ENCODE measurements at places on chromosomes 16 and 17. TPM values are rescaled to one million over a fixed set of nuclear protein-coding genes. Genes with fewer than 3 reads are reported as not detected.

- DNase-seq: no peak
Measured at GRCh38 chr16:29896841-29897240, 2.5 kb downstream of the SEZ6L2 start.

GRCh38 chr16:58644765-58645487 is 15.3 kb upstream of the CNOT1 start:
- no peak for DNase-seq

GRCh38 chr17:39131616-39132015 is 19.8 kb downstream of the PLXDC1 start:
- no peak for DNase-seq

DNA sequence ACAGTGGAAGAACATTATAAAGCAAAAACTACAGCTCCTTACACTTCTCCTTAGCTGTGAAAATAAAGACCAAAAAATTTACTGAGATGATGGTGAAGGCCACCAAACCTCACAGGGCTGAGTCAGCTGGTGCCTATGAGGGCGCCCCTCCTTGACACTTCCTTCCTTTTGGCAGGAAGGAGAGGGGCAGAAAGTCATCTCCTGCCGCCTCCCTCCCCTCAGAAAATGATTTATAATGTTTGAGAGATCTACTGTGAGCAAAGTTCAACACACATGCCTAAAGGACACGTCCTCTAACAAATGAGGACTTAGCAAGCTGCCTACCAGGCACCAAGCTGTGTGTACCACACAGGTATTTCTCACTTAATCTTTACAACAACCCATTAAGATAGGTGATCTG is 245.7 kb downstream of the PRKCA start:
- no peak for DNase-seq

- DNase-seq: no peak
Measured at GRCh38 chr17:45761957-45762565, 22.1 kb upstream of the CRHR1 start.

- DNase-seq: no peak
Measured at GRCh38 chr16:68371276-68371651, 60.4 kb downstream of the PRMT7 start.

GRCh38 chr16:85398688-85399582 is 214.2 kb upstream of the GSE1 start:
- no peak for DNase-seq

DNA sequence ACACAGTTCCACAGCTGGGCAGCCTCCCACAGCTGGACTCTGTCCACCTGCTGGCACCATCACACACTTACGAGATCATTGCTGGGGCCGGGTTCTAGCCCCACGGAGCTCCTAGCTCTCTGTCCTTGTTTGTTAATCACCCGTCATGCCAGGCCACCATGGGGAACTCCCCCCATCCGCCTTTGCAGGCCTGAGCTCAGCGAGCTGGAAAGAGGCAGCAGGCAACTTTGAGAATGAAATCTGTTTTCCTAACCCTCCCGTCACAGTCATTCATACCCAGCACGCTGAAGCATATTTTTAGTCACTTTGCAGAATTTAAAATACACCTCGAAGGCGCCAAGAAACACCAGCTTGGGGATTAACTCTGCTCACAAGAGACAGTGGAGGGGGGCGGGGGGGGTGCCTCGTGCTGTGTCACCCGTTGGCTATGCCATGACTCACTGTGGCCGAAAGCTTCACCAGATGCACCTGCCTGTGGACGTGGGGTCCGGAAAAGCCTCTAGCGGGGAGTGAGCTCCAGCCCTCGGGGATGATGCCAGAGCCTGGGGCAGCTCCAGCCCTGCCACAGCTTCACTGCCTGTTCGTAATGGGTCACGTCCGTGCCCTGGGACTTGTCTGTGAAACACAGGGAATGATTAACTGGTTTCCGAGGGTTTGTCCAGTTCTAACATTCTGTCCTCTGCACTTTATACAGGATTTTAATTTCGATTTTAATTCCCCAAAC is 1.4 kb upstream of the SPNS2 start:
- no peak for DNase-seq

GRCh38 chr16:22375117-22375962 is 921 bp upstream of the CDR2 start:
- DNase-seq: no peak

Gene GRIN2C
- polyA plus RNA-seq: 0.71 TPM

Gene MMP2
- 440 TPM for polyA plus RNA-seq

Gene KRT33A
- polyA plus RNA-seq: not detected

Gene C16orf96
- 0.73 TPM for polyA plus RNA-seq

Gene DOK4
- 8.4 TPM for polyA plus RNA-seq

Gene HOXB1
- polyA plus RNA-seq: not detected
